ENCODE measurements at places on chromosomes 16 and 17.

DNA sequence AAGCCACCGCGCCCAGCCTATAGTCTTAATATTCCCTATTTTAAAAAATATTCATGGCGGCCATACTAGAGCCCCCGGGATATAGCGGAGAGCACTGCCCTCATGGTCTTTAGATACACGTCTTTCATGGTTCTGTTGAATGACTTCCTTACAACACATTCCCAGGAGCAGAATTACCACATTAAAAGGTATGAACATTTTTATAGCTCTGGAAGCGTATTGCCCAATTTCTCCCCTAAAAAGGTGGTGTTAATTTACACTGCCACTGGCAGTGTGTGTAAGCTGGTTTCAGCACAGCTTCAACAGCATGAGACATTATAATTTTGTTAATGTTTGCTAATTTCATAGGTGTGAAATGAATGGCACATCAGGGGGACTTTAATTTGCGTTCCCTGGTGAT lies 19.0 kb downstream of the C17orf100 start:
- no peak for DNase-seq

GRCh38 chr16:48384520-48385252 lies 527 bp downstream of the SIAH1 start:
- DNase-seq, result no peak

DNA sequence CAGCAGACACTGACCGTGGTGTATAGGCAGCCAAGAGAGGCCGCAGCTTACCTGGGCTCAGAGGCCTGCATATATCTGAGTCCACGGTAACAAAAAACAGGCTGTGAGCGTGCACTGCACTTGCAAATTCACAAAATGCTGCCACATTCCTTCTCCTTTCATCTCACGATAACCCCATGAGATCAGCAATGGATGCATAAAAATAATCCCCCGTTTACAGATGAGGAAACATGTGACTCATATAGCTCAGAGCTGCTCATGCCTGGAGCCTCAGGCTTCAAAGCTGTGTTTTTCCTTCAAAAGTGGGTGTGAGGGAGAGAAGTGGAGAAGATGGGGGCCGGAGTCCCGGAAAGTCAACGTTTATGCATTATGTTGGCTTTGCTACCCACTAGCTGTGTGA lies 118.3 kb upstream of the FOXF1 start:
- no peak for DNase-seq

DNA sequence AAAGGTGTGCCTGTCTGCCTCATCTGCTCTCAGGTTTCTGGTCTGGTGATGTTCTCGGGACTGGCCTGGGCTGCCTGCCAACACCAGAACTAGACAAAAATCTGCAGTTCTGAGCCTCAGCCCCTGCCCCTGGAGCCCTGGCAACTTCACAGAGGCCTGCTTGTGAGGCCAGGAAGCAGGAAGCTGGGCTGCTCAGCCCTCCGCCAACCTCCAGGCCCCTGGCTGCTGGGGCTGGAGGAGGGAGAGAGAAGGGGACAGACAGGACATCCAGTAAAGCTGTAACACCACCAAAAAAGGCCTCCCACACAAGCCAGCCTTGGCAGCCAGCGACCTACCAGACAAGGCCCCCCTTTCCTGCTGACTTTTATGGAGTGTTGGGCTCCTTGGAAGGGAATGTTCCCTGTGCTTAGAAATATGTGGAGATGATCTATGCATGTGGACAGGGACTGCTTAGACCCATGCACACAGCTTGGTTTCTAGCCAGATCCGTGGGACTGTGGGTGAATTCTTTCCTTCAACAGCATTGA lies 157.6 kb downstream of the XYLT1 start:
- DNase-seq, result no peak
